ENCODE measurements at places on chromosomes 7 and 10.

DNA sequence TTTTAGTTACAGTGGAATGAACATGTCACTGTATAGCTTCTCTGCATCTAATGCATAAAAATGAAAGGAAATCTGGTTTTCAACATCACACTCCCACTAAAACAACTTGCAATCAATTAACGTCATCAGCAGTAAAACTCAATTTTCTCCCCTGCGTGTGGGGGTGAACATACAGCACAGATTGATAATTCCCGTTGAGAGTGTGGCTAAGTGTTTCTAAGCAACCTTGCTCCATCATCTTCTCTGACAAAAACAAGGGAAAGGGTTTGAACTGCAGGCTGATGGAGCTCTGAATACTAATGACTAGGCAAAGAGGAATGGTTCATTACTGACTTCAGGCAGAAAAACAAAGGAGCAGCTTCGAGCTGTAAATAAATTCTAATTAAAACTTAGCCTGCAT is 238.3 kb downstream of the PARD3 start:
- H3K36me3 ChIP-seq: no peaks in the 10 kb centered on the region
- no peak overlapping the region for H3K4me3 ChIP-seq
- H3K4me1 ChIP-seq: no peaks in the 10 kb centered on the region
- no peak for DNase-seq
- H3K27ac ChIP-seq: no peak overlapping the region

DNA sequence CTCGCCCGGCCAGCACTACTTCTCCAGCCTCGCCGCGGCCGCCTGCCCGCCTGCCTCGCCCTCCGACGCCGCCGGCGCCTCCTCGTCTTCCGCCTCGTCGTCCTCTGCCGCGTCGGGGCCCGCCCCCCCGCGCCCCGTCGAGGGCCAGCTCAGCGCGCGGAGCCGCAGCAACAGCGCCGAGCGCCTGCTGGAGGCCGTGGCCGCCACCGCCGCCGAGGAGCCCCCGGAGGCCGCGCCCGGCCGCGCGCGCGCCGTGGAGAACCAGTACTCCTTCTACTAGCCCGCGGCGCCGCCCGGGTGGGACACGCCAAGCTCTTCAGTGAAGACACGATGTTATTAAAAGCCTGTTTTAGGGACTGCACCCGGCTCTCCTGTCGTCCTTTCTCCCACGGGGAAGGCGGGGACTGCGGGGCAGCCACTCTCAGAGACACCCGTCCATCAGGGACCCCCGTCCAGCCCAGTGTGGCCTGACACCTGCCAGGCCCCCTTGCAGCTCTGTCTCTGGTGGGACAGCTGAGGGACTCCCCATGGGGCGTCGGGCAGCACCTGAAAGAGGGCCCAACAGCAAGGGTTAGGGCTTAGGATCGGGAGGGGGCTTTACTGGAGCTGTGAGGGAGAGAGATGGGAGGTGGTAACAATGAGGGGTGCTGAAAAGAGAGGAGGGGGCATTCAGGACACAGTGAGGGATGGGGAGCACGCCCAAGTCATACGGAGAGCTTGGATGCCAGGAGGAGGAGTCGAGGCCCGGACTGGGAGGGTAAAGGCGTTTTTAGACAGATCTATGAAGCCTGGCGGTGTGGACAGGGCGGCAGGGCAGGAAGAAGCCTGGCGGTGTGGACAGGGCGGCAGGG is 34.7 kb downstream of the SPDYE6 start:
- peak; percentile 88 for DNase-seq
- H3K4me1 ChIP-seq: peaks cover 17% of the 10 kb centered on the region
- H3K27ac ChIP-seq: no peak overlapping the region
- peaks cover 4% of the 10 kb centered on the region for H3K36me3 ChIP-seq
- H3K27me3 ChIP-seq: no peaks in the 10 kb centered on the region

GRCh38 chr7:37927773-37928444 is 7.5 kb downstream of the EPDR1 start:
- no peaks in the 10 kb centered on the region for H3K27me3 ChIP-seq
- no peak overlapping the region for H3K27ac ChIP-seq
- no peak for DNase-seq
- H3K4me3 ChIP-seq: no peak overlapping the region
- no peaks in the 10 kb centered on the region for H3K36me3 ChIP-seq

GRCh38 chr10:58989486-58990039 is 186.9 kb upstream of the PHYHIPL start:
- no peaks in the 10 kb centered on the region for H3K4me1 ChIP-seq
- no peaks in the 10 kb centered on the region for H3K27me3 ChIP-seq
- no peak overlapping the region for H3K4me3 ChIP-seq
- no peak for DNase-seq
- no peaks in the 10 kb centered on the region for H3K36me3 ChIP-seq
- H3K27ac ChIP-seq: no peak overlapping the region

DNA sequence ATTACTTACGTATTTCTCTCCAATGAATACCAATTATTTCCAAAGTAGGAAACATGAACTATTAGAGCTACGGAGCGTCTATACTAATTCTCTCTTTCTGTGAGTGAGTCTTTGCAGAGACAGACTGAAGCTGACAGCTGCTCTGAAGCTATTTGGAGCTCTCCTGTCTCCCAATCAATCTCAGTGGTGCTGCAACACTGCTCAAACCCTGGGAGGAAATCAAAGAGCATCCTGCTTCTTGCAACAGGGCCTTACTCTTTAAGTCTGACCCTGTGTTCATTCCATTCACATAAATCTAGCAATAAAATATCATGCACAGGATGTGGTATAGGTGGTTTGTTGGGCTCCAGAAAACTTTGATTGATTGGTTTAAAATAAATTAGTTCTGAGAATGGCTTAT is 685.7 kb upstream of the IGFBP3 start:
- H3K4me1 ChIP-seq: peaks cover 46% of the 10 kb centered on the region
- no peaks in the 10 kb centered on the region for H3K36me3 ChIP-seq
- no peak overlapping the region for H3K4me3 ChIP-seq
- H3K27ac ChIP-seq: no peak overlapping the region

- no peaks in the 10 kb centered on the region for H3K4me1 ChIP-seq
- no peaks in the 10 kb centered on the region for H3K36me3 ChIP-seq
- no peak overlapping the region for H3K27ac ChIP-seq
- H3K4me3 ChIP-seq: no peak overlapping the region
- DNase-seq: no peak
Observed at GRCh38 chr10:119700321-119700954, 25.4 kb upstream of the INPP5F start.

GRCh38 chr7:120864141-120864900 is 6.4 kb upstream of the TSPAN12 start:
- no peaks in the 10 kb centered on the region for H3K36me3 ChIP-seq
- DNase-seq: no peak
- H3K4me1 ChIP-seq: no peaks in the 10 kb centered on the region
- no peaks in the 10 kb centered on the region for H3K27me3 ChIP-seq

DNA sequence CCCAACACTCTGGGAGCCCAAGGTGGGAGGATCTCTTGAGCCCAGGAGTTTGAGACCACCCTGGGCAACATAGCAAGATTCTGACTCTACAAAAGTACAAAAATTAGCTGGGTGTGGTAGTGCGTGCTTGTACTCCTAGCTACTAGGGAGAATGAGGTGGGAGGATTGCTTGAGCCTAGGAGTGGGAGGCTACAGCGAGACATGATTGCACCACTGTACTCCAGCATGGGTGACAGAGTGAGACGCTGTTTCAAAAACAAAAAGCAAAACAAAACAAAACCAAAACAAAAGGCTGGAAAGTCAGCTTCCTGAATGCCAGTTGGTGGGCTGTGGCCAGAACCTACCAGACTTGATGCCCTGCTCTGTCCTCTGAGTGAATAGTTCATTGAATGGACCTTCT is 242.8 kb downstream of the PHTF2 start:
- no peaks in the 10 kb centered on the region for H3K36me3 ChIP-seq
- H3K27ac ChIP-seq: no peak overlapping the region
- no peak for DNase-seq
- peaks cover 5% of the 10 kb centered on the region for H3K4me1 ChIP-seq
- H3K27me3 ChIP-seq: no peaks in the 10 kb centered on the region
- H3K4me3 ChIP-seq: no peak overlapping the region

- H3K27ac ChIP-seq: no peak overlapping the region
- H3K36me3 ChIP-seq: no peaks in the 10 kb centered on the region
- DNase-seq: no peak
- H3K4me3 ChIP-seq: no peak overlapping the region
- H3K27me3 ChIP-seq: no peaks in the 10 kb centered on the region
- no peaks in the 10 kb centered on the region for H3K4me1 ChIP-seq
Observed at GRCh38 chr10:19077276-19077675, 28.7 kb downstream of the MALRD1 start.

GRCh38 chr7:155258226-155258560 is 39.5 kb upstream of the INSIG1 start:
- no peaks in the 10 kb centered on the region for H3K4me1 ChIP-seq
- no peak overlapping the region for H3K4me3 ChIP-seq
- H3K27ac ChIP-seq: no peak overlapping the region
- no peaks in the 10 kb centered on the region for H3K27me3 ChIP-seq

GRCh38 chr7:45447296-45447695 is 126.9 kb upstream of the ADCY1 start:
- no peak for DNase-seq
- H3K4me1 ChIP-seq: no peaks in the 10 kb centered on the region
- no peak overlapping the region for H3K4me3 ChIP-seq
- no peaks in the 10 kb centered on the region for H3K36me3 ChIP-seq
- no peak overlapping the region for H3K27ac ChIP-seq
- no peaks in the 10 kb centered on the region for H3K27me3 ChIP-seq

- DNase-seq: no peak
- no peaks in the 10 kb centered on the region for H3K27me3 ChIP-seq
- no peaks in the 10 kb centered on the region for H3K36me3 ChIP-seq
- peak overlapping the region; percentile 49 for H3K27ac ChIP-seq
- H3K4me3 ChIP-seq: no peak overlapping the region
Observed at GRCh38 chr7:21939136-21939857, 6.4 kb downstream of the CDCA7L start.

- H3K27ac ChIP-seq: no peak overlapping the region
- no peaks in the 10 kb centered on the region for H3K36me3 ChIP-seq
- no peaks in the 10 kb centered on the region for H3K4me1 ChIP-seq
Observed at GRCh38 chr7:78149787-78150186, 351.2 kb downstream of the PHTF2 start.

- peak within 1 kb of the TSS; percentile 90 for H3K27ac ChIP-seq
- peak within 1 kb of the TSS; percentile 62 for H3K4me3 ChIP-seq
- H3K27me3 ChIP-seq: peaks cover 7% of the 10 kb centered on the region
- peaks cover 12% of the 10 kb centered on the region for H3K4me1 ChIP-seq
- DNase-seq: peak; percentile 87
- no peaks in the 10 kb centered on the region for H3K36me3 ChIP-seq
Observed at GRCh38 chr10:45373576-45374349, at the start of gene ALOX5. ALOX5 (plus strand) TSS chr10:45374216; CDS start chr10:45374280, 64 bp downstream.

DNA sequence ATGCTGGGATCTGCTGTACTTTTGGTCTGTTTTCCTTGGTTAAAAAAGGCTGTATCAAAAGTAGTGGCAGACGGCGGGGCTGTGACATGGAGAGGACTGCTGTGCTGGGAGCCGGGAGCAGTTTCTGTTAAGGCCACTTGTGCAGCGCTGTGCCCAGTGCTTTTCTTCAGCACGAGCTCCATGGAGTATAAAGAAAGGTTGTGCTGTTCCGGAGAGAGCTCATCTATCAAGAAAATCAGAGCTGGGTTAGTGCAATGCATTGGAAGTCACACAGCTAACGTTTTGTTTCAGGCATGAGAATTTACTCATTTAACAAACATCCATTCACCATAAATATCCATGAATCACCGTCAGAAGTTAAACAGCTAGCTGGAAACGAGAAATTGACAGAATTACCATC is 62.0 kb downstream of the KIAA1549 start:
- H3K4me1 ChIP-seq: no peaks in the 10 kb centered on the region
- DNase-seq: no peak
- H3K36me3 ChIP-seq: peaks cover 17% of the 10 kb centered on the region
- H3K4me3 ChIP-seq: no peak overlapping the region
- H3K27me3 ChIP-seq: no peaks in the 10 kb centered on the region

- no peaks in the 10 kb centered on the region for H3K27me3 ChIP-seq
- peaks cover 11% of the 10 kb centered on the region for H3K4me1 ChIP-seq
- no peak overlapping the region for H3K27ac ChIP-seq
- DNase-seq: no peak
- H3K36me3 ChIP-seq: peaks cover 68% of the 10 kb centered on the region
Observed at GRCh38 chr10:73768881-73769280, 13.0 kb upstream of the CHCHD1 start.

GRCh38 chr7:114658216-114658615 is 243.6 kb downstream of the FOXP2 start:
- no peaks in the 10 kb centered on the region for H3K4me1 ChIP-seq
- H3K27me3 ChIP-seq: no peaks in the 10 kb centered on the region
- DNase-seq: no peak
- no peaks in the 10 kb centered on the region for H3K36me3 ChIP-seq
- H3K4me3 ChIP-seq: no peak overlapping the region
- no peak overlapping the region for H3K27ac ChIP-seq

GRCh38 chr10:97570789-97571471 is 1.6 kb upstream of the ANKRD2 start:
- no peaks in the 10 kb centered on the region for H3K27me3 ChIP-seq
- DNase-seq: no peak
- H3K27ac ChIP-seq: peak overlapping the region; percentile 15
- peaks cover 20% of the 10 kb centered on the region for H3K4me1 ChIP-seq
- no peak overlapping the region for H3K4me3 ChIP-seq

DNA sequence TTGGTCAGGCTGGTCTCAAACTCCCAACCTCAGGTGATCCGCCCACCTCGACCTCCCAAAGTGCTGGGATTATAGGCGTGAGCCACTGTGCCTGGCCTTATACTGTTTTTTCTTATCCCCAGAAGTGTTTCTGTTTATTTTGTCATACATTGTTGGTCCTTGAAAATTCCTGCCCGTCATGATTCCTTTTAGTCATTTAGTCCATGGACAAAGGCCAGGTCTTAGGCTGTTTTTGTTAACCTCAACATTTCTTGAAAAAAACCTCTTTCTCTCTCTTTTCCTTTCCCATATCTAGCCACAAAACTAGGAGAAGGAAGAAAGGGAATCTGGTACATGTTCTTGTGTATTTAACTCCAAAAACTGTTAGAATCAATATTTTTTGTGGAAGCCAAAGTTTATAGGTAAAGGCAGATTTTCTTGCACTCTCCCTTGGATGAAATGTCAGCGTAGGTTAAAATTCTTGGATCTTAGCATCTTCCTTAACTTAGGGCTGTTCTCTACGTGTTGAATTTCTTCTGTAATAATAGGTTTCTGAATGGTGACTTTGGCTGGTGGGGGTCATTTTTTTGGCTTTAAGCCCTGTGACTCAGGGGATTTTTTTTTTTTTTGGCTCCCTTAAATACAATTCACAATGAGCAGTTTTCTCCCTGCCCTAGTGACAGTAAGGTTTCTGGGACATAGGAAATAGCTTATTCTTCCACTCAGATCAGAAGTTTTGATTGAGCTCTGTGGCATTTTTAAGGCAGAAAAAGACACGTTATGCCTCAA is 500.8 kb downstream of the AUTS2 start:
- no peaks in the 10 kb centered on the region for H3K27me3 ChIP-seq
- DNase-seq: no peak
- no peaks in the 10 kb centered on the region for H3K4me1 ChIP-seq
- H3K4me3 ChIP-seq: no peak overlapping the region

All from upper lobe of left lung (tissue), 6 donors.